ENCODE measurements at places on chromosomes 11 and 22.
A peak's percentile ranks its signal among the peaks of the same experiment; 100 is the strongest.

DNA sequence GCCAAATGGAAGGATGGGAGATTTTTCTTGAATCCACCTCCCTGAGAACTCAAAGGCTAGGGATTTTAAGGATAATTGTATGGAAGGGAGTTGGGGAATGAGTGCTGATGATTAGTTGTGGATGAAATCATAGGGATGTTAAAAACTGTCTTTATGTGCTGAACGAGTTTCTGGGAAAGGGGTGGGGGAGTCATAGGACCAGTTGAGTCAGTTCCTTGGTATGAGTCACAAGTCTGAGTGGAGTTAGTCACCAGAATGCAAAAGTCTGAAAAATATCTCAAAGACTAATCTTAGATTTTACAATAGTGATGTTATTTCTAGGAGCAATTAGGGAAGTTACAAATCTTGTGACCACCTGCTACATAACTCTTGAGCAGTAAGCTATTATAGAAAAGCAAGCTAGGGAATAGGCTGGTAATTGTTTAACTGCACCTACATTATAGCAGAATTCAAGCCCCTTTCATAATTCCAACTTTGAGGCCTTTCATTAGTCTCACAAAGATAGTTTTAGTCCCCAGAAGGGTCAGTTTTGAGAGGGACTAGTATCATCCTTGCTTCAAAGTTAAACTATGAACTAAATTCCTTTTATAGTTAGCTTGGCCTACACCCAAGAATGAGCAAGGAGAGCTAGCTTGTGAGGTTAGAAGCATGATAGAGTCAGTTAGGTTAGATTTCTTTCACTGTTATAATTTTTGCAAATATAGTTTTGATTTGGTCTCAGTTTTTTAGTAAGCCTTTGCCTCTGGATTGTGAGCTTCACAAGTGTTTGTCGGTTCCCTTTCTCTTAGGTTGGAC lies 668.0 kb downstream of the ETS1 start:
- DNase-seq: no peak

- peak; percentile 81 for DNase-seq
Measured at GRCh38 chr11:250740-251299, 14.0 kb downstream of the PSMD13 start.

- peak; percentile 91 for DNase-seq
Measured at GRCh38 chr22:30435674-30436126, 10.1 kb downstream of the MTFP1 start.

DNA sequence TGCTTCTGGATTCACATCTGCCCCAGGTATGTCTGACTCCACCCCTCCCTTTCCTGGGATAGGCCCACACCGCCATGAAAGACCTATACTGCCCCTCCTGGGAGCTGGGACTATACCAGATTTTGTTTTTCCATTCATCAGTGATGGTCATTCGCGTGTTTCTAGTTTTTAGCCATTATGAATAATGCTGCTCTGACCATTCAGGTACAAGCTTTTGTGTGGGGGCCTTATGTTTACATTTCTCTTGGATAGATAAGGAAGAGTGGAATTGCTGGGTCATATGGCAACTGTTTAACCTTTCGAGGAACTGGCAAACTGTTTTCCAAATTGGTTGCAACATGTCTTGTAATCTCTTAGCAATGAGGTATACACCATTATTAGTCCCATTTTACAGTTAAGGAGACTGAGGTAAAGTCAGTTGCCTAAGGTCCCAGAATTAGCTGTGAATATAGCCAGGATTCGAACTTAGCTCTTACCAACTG lies 1.2 kb upstream of the TBC1D10A start:
- DNase-seq: no peak

GRCh38 chr11:101436511-101437142 lies 147.2 kb downstream of the TRPC6 start:
- no peak for DNase-seq

DNA sequence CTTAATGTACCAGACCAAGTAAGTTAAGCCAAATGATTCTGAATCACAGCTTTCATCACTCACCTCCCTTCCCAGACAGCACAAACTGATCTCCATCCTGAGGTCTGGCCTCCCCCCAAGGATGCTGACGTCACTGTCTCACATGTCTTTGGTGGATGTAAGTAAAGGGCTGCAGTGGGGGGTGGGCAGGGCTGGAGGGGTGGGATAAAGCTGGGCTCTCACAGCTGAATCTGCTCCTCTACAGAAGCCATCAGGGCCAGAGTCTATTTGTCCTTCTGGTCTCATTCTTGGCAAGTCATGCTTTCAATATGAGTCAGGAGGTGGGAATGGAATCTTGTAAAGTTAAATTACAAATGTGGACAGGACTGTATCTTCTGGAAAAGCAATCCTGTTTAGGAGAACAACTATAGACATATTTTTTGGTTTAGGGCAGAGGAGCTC lies 32.7 kb downstream of the P4HA3 start:
- no peak for DNase-seq

- no peak for DNase-seq
Measured at GRCh38 chr11:74138021-74138420, 32.8 kb downstream of the C2CD3 start.

- DNase-seq: no peak
Measured at GRCh38 chr11:18493310-18493709, 33.4 kb downstream of the TSG101 start.

GRCh38 chr11:93704237-93704636 lies 37.1 kb downstream of the TAF1D start:
- DNase-seq: no peak
